ENCODE measurements at places on chromosomes 16 and 17.
A peak's percentile ranks its signal among the peaks of the same experiment; 100 is the strongest.

DNA sequence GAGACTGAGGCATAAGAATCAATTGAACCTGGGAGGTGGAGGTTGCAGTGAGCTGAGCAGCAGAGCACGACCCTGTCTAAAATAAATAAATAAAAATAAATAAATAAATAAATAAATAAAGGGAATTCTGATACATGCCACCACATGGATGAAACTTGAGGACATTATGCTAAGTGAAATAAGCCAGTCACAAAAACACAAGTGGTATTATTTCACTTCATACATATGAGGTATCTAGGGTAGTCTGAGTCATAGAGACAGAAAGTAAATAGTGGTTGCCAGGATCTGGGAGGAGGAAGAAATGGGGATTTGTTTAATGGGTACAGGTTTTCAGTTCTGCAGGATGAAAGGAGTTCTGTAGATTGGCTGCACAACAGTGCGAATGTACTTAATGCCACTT is 16.3 kb downstream of the PIPOX start:
- DNase-seq = no peak

- peak; percentile 67 for DNase-seq
These were observed 30.4 kb downstream of the SOCS3 start for GRCh38 chr17:78329263-78330059.

GRCh38 chr17:50830352-50830751 is 5.0 kb upstream of the WFIKKN2 start:
- DNase-seq = peak; percentile 14

DNA sequence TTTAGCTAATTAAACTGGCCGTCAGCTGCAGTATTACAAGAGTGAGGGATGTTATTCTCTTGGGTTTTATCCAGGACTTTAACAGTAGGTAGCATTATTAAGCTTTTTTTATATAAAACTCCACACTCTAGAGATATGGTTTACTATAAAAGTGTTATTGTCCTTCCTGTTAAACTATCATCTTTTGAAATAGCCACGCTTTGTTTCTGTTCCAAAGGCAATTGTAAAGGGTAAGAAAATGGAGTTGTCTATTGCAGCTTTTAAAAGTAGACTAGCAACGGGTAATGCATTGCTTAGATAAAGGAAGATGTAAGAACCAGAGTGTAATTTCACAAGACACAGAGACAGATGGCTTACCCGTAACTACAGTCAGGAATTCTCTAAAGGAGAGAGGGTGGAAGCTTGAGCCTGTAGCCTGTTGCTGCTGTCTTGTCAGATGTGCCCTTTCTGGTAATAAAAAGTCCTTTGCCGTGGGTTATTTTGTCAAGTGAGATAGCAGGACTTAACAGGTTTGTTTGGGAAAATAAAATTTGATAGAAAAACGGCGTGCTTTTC is 56.4 kb downstream of the WWOX start:
- DNase-seq = no peak

DNA sequence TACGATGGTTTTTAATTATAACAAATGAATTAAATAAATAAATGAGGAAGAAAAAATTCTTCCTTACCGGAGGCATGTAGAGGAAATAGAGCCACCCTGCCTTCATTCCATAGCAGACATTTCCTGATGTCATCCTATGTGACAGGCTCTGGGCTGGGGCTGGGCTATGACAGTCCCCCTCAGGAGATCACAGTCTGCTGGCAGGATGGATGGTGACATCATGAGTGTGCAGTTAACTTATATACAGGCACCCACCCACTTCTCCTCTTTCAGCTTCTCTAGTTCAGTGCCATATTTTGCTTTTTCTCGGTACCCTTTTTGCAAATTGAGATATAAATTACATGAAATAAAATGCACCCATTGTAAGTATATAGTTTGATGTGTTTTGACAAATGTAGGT is 6.4 kb upstream of the CMTM3 start:
- no peak for DNase-seq

GRCh38 chr16:13426269-13426668 is 493.7 kb upstream of the ERCC4 start:
- no peak for DNase-seq

DNA sequence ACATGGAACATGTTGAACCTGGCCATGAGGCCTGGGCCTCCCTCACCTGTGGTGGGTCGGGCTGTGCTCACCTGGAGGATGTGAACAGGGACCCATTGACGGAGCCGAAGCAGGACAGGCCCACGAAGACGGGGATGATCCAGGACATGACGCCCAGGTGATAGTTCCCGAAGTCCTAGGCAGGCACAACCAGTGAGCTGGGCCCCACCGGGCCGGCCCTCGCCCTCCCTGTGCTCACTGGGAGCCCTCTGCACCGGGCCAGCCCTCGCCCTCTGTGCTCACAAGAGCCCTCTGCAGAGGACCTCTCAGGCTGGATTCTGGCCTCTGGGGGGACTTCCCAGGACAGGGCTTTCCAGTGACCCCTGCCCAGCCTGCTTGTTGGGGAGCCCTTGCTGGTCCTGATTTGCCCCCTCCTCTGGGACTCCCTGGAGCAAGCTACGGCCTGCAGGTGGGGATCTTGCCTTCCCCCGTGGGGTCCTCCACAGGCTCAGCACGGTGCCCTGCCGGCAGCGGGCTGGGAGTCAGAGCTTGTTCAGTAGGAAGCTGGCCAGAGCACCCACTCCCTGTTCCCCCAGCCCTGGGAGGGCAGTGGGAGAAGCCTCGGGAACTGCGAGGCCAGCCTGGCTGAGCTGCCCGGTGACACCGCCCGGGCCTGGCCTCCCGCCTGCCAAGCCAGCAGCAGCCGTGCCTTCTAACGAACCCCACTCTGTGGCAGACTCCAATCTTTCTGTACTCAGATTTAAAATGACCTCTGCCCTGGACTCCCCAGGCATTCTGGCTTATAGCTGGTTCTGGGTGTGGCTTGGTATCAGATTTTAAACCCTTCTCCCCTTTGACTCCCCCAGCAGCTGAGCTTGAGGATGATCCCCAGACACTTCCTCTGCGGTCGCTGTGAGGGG is 30.4 kb downstream of the SLC7A5 start:
- no peak for DNase-seq

- DNase-seq = no peak
These were observed 877 bp upstream of the KREMEN2 start for GRCh38 chr16:2963074-2963722.

DNA sequence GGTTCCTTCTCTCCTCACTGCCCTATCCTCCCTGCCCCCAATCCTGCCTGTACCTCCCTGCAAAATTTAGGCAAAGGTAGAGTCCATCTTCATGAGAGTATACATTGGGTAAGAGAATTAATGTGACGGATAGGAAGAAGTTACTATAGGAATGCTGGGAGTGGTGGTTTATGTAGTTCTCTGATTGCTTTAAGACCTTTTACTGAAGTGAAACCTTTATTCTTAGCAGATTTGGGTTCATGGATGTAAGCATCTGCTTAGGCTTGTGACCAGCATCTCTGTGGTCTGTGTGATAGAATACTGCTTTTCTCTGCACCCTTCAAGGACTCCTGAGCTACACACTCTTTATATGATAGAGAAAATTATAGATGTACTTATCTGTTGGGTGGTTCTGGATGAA is 127.3 kb downstream of the PRKCA start:
- DNase-seq = no peak

GRCh38 chr17:4591529-4591928 is 7.2 kb downstream of the SMTNL2 start:
- no peak for DNase-seq

DNA sequence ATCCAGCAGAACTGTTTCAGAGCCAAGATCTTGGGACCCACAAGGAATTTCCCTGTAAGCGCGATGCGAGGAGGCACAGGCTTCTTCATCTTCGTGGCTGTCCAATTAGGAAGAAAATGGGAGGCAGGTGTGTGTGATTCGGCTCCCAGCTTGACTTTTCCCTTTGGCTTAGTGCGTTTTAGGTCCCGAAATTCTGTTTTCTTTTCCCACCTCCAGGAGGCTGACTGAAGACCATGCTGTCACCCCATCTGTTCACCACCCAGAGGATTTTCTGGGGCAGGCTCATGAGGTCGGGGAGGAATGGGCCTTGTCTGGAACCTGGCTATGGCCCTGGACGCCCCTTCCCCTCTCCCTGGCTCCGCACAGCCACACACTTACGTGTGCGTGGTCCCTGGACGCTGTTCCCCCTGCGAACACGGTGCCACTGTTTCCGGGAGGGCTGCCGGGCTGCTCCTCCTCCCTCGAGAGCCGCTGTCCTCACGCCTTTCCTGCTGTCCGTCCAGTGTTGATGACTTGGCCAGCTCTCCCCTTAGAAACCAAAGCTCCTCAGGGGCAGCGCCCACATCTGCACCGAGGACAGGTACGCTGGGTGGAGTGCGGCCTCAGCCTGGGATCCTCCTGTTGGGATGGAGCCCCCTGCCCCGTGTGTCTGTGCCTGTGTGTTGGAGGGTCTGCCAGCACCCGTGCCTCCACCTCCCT is 2.7 kb upstream of the PABPN1L start:
- DNase-seq = no peak

DNA sequence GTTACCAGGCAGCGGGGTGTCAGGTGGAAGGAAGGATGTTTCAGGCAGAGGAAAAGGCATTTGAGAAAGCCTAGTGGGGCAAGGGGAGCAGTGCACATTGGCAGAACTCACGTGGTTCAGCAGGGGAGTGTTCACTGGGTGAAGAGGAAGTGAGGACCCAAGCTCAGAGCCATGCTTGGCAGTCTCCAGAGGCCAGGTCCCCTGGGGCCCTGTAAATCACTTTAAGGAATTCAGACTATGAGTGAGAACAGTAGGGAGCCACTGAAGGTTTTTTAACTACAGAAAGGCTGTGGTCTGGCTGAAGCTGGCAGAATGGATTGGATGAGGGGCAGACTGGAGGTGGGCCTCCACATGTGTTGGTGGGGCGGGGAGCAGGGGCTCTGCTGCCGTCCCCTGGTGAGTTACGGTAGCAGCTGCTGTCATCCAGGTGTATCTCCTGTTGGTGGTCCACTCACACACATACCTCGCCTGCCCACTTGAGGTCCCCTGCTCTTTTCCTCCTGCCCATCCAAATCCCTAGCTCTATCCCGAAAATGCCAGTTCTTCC is 5.1 kb downstream of the CLEC16A start:
- DNase-seq = peak; percentile 77

DNA sequence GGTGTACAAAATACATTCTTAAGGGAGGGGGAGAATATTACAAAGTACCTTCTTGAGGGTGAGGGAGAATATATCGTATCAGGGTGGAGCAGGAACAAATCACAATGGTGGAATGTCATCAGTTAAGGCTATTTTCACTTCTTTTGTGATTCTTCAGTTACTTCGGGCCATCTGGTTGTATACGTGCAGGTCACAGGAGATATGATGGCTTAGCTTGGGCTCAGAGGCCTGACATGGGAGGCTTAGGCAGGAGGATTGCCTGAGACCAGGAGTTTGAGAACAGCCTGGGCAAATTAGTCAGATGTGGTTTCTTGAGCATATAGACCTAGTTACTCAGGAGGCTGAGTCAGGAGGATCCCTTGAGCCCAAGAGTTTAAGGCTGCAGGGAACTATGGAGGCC is 13.1 kb downstream of the ODAD4 start:
- no peak for DNase-seq

- no peak for DNase-seq
These were observed 2.6 kb downstream of the ATP2A3 start for GRCh38 chr17:3961564-3962047.
